ENCODE measurements at places on chromosomes 5 and 9. TPM values are rescaled to one million over a fixed set of nuclear protein-coding genes. Genes with fewer than 3 reads are reported as not detected.

GRCh38 chr5:81021951-81022687, 62.0 kb downstream of the RASGRF2 start:
- DNase-seq, result no peak

- no peak for DNase-seq
These were observed 329.7 kb downstream of the CWC27 start for GRCh38 chr5:65098393-65098792.

CDO1 gene
- 27.6 TPM for total RNA-seq

GRCh38 chr5:75856056-75856455, 138.8 kb upstream of the POC5 start:
- no peak for DNase-seq

DNA sequence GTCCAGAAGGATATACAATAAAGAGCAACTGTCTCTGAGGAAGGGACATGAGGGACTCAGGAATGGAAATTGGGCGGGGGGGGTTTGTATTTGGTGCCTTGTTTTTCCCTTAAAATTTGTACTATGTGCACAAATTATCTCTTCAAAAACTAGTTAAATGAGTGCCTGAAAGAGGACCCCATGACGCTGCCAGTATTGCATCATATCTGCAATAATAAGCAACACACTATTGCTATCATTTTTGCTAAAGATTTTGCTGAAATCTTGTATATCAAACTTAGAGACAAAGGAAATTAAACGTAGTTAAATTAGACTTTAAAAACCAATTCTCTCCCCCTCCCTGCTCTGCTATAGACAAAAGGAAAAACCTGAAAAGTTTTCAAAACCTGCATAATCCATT, 89.7 kb upstream of the SLC30A5 start:
- no peak for DNase-seq

Measured in neural crest cell (in vitro differentiated cells).